Hematopoietic multipotent progenitor cell treated with erythropoietin and hydrocortisone succinate and interleukin-3 and kit ligand, for 15 days (in vitro differentiated cells): ENCODE measurements at places on chromosomes 4 and X.

- no peak for DNase-seq
These were observed 268.8 kb downstream of the BCOR start for GRCh38 chrX:39828971-39829370.

DNA sequence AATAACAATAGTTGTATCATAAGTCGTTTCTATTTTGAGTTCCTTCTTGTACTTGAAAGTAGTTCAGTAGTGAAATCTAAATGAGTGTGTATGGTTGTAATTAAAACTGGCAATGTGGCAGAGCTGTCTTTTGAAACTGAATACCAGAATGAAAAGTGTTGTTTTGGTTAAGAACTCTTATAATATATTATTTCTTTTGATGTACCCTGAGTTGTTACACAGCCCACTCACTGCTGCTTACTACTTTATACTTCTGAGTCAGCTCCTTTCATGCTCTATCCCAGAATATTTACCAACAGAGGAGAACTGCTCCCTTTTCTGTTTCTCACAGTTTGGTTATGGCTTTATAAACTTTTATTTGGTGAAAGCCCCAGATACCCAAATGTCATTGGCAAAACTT is 28.8 kb downstream of the FAM199X start:
- no peak for DNase-seq

GRCh38 chrX:112081781-112082652 is 559 bp downstream of the TRPC5 start:
- no peak for DNase-seq

DNA sequence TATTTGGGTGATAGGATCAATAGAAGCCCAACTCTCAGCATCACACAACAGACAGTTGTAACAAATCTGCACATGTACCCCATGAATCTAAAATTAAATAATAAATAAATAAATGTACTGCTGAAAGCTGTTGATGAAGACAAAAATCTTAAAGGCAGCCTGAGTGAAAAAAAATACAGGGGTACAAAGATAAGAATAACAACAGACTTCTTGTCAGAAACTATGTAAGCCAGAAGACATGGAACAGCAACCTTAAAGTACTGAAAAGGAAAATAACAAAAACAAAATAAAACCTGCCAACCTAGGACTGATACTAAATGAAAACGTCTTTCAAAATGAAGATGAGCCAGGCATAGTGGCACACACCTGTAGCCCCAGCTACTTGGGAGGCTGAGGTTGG is 25.0 kb upstream of the PDLIM5 start:
- DNase-seq, result no peak

DNA sequence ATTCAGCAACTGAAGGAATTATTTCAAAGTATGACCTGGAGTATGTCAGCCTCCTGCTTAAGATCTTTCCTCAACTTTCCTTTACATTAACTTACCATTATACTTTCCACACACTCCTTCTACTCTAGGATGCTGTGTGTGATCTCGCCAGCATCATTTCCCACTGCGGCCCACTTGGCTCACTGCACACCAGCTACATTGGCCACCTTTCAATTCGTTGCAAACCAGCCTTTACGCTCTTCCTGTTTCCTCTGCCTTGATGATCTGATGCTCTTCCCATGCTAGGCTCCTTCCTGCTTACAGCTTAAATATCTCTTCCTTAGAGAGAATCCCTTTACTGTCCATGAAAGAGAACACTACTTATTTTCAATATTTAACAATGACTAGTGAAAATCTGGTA is 95.1 kb downstream of the GPM6A start:
- DNase-seq, result no peak

DNA sequence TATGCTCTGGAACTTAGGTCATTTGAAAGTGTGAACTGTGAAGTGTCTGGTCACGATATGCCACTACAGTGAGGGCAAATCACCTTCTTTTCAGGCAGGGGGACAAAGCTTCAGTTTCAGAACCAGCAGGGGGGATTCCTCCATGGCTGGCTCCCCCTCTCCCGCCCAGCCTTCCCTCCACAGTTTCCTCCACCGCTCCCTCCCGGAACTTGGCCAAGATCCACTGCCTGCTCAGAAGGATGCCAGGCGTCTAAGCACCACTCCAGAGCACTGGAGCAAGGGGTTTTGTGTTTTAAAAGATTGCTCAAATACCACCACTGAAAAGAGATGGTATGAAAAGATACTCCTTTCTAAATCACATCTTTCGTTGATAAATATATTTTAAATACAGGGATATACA is 126.9 kb downstream of the ELOVL6 start:
- DNase-seq, result no peak

DNA sequence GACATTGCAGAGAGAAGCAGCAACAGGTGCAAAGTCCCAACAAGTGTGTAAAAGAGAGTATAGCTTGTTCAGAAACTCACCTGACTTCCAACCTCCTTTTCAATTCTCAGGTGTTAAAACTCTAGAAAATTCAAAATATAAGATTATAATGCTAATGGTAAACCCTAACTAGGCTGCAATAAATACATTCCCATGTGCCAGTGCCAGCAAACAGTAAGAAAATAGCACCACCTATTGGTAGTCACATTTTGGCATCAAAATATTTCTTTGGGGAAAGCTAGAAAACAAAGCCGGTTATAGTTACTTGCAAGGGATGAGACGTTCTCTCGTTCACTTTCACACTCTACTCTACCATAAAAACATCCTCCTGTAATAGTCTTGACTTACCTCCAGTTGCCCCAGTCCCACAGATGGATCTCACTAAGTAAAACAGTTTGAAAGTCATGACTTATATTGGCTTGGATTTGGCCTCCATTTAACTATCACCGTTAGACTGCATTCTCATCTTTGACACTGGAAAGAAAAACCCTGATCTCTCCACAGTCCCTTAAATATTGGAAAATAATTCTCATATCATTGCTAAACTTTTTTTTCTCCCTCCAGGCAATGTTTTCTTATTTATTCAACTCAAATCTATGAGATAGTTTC is 9.6 kb downstream of the BMP3 start:
- no peak for DNase-seq

GRCh38 chrX:9829308-9830267 is 43.4 kb downstream of the SHROOM2 start:
- no peak for DNase-seq

- no peak for DNase-seq
These were observed 1.2 kb downstream of the H2BW2 start for GRCh38 chrX:104041003-104041402.

DNA sequence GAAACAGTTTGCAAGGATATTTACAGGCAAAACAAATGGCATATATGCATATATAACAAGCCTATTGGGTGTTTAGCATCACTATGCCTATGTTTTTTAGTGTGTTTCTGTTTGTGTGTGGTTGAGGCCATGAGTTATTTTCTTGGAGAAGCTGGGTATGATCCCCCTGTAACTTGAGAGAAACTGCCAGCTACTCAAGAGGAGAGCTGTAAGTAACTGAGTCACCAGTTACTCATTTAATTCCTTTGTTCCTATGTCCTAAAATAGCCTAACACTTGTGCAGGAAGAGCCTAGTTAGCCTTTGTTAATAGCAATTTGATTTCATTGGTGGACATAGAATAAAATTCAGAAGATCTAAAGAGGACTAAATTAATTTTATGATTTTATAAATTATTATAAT is 79.1 kb downstream of the PWWP3B start:
- DNase-seq, result no peak

DNA sequence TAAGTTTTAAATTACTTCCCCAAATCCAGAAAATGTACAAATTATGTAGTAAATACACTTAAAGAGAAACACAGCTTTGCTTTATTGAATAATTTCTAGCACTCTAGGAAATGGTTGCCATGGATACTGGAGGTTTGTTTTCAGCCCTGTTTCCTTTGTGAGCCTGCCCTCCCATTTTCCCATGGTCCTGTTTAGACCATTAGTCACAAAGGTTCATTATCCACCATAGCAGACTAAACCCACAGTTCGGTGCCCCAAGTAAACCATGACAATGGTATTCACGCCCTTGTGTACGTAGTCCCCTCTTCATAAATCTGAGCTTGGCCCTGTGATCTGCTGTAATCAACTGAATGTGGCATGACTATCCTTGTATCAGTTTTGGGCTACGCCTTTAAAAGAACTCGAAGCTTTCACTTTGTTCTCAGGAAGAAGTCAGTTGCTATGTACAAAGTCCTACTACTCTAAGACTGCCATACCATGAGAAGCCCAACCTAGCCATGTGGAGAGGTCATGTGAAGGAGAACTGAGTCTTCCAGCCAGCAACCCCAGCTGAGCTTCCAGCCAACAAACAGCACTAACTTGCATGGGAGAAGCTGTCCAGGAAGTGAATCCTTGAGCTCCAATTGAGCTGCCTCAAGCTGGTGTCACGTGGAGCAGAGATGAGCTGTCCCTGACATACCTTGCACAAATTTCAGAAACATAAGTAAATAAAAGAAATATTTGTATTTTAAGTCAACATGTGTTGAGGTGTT is 300.4 kb downstream of the LDB2 start:
- no peak for DNase-seq

DNA sequence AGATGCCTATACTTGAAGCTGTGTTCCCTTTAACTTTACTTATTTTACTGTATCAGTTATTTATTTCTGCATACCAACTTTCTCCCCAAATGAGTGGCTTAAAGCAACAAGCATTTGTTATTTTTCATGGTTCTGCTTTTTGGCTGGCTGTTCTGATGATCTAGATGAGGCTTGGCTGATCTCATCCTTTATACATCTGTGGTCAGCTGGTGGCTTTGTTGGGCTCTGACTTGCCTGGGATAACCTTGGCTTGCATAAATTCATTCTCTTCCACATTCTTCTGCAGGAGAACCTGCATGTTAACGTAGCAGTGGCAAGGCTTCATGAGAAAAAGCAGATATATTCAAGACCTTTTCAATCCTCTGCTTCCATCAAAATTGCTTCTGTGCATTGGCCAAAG is 1317.6 kb downstream of the ADGRL3 start:
- DNase-seq, result no peak

DNA sequence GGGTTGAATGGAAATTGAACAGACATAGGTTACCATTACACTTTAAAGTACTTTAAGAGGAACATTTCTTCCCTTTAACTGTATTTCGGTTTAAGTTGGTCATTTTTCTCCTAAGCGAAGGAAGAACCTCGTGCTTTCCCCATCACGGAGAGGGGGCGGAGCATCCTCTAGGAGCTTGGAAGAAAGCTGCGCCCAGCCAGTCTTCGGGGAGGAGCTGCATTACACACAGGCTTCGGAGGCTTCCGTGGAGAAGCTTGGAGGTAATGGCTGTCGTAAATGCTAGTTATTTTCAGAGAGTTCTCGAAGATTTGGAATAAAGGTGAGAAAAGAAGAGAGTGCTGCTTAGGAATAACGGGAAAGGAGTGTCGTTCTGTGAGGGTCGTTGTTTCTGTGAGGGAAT is at the start of gene PWWP3B:
Gene PWWP3B, plus strand, starts transcription at position 199 of the 400 bp plus-strand sequence. CDS start 37,128 bp downstream, outside the sequence.
- DNase-seq, result no peak

GRCh38 chrX:56519642-56520041 is 43.8 kb upstream of the UBQLN2 start:
- DNase-seq, result no peak

- no peak for DNase-seq
These were observed 105.6 kb downstream of the HNRNPD start for GRCh38 chr4:82268050-82268825.

GRCh38 chr4:4780729-4781244 is 78.7 kb upstream of the MSX1 start:
- DNase-seq, result no peak

GRCh38 chr4:88880501-88881226 is 176.3 kb downstream of the FAM13A start:
- DNase-seq, result no peak

GRCh38 chr4:173024203-173024602 is 144.4 kb upstream of the GALNT7 start:
- DNase-seq, result no peak

GRCh38 chr4:174629265-174629664 is 107.0 kb upstream of the HPGD start:
- no peak for DNase-seq

GRCh38 chr4:2059726-2060602 is 837 bp downstream of the NAT8L start:
- DNase-seq, result no peak

- DNase-seq, result no peak
These were observed 72.2 kb downstream of the COMMD8 start for GRCh38 chr4:47391256-47391655.

- DNase-seq, result no peak
These were observed 6.1 kb downstream of the UBQLN2 start for GRCh38 chrX:56569378-56570057.

GRCh38 chrX:12758291-12758690 is 32.9 kb upstream of the PRPS2 start:
- DNase-seq, result no peak

DNA sequence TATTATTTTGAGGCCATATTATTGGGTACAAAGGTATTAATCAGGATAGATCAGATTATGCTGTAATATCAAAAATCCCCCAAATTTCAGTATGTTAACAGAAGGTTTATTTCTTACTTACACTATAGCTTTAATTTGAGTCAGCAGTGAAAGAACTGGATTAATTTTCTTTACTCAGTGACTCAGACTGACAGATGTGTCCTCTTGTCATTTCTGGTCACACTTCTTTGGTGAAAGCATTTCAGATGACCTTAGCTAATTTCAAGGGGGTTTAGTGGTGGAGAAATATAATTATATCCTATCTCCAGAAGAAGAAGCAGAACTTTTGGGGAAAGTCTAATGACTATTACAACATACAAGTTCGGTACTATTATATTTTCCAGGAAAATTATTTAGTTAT is 12.4 kb downstream of the DDIT4L start:
- no peak for DNase-seq
